Uterus (tissue), 4 donors: ENCODE measurements at places on chromosomes 1 and 21. TPM values are rescaled to one million over a fixed set of nuclear protein-coding genes. Genes with fewer than 3 reads are reported as not detected.

DNA sequence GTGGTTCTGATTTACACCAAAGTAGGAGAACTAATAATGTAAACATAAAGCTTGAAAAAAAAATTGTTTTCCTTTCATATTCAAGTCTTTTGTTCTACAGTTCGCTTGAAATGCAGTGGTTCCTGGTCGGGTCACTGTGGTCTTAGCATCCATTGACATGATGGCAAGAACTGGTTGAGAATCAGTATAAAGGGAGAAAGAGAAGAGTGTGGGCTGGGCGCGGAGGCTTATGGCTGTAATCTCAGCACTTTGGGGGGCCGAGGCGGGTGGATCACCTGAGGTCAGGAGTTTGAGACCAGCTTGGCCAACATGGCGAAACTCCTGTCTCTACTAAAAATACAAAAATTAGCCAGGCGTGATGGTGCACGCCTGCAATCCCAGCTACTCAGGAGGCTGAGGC lies 250.9 kb downstream of the BACH1 start:
- no peaks in the 10 kb centered on the region for H3K27me3 ChIP-seq
- DNase-seq = no peak
- H3K4me3 ChIP-seq = no peak overlapping the region
- H3K27ac ChIP-seq = no peak overlapping the region
- H3K4me1 ChIP-seq = no peaks in the 10 kb centered on the region

C4BPB gene
- not detected for total RNA-seq

DNA sequence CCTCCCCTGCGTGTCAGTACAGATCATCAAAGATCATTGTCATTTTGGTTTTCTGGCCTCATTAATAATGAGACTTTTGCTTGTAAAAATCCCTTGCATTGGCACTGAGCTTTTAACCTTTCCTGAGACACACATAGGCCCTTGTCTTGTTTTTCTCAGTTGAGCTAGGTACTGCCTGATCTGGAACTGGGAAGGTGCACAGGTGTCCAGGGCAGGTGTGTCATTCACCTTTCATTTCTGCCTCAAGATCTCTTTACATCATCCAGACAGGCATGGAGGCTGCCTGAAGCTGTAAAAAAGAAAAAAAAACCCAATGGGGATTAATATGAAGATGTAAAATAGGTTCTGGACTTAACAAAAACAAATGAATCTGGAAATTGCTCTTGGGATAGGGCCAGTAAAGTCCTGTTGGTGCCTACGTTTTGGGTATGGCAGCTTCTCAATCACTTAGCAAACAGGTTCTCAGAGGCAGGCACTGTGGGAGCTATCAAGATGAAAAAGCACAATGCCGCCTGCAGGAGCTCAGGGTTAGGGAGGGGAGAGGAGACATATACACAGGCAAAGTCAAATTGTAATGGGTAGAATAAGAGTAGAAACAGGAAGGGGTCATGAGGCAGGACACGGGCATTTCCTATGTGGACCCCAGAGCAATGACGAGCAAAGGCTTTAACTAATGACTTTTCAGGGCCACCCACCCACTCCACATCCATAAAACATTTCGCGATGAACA lies 1.0 kb upstream of the KCNC4 start:
- H3K27ac ChIP-seq = peak overlapping the region; percentile 91
- H3K36me3 ChIP-seq = no peaks in the 10 kb centered on the region
- no peaks in the 10 kb centered on the region for H3K27me3 ChIP-seq
- DNase-seq = no peak
- peak overlapping the region; percentile 79 for H3K4me3 ChIP-seq
- H3K4me1 ChIP-seq = peaks cover 8% of the 10 kb centered on the region

B3GALT5 gene
- total RNA-seq = 0.29 TPM

DNA sequence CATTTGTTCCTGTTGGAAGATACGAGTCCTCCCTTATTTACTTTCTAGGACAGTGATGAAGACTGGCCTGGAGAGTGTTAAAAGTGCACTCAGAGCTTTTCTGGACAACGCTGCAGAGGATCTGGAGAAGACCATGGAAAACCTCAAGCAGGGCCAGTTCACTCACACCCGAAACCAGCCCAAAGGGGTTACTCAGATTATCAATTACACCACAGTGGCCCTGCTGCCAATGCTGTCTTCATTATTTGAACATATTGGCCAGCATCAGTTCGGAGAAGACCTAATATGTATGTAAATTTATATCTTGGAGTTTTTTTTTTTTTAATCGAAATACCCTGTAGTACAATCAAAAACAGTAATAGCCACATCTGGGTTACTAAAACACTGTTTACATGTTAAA lies 190.5 kb downstream of the ZP4 start:
- no peaks in the 10 kb centered on the region for H3K36me3 ChIP-seq
- no peak overlapping the region for H3K4me3 ChIP-seq
- DNase-seq = no peak
- H3K27me3 ChIP-seq = no peaks in the 10 kb centered on the region
- no peak overlapping the region for H3K27ac ChIP-seq
- no peaks in the 10 kb centered on the region for H3K4me1 ChIP-seq

- H3K4me1 ChIP-seq = no peaks in the 10 kb centered on the region
- no peak for DNase-seq
- H3K4me3 ChIP-seq = no peak overlapping the region
- H3K27ac ChIP-seq = no peak overlapping the region
- H3K36me3 ChIP-seq = no peaks in the 10 kb centered on the region
These were observed 34.1 kb upstream of the GNG4 start for GRCh38 chr1:235683653-235684052.

GRCh38 chr1:204647805-204648153 lies 37.8 kb downstream of the LRRN2 start:
- no peaks in the 10 kb centered on the region for H3K4me1 ChIP-seq
- no peaks in the 10 kb centered on the region for H3K27me3 ChIP-seq
- no peak overlapping the region for H3K4me3 ChIP-seq

HSPG2 gene
- 677 TPM for total RNA-seq

RNU1-1 gene
- total RNA-seq = under 0.01 TPM

- H3K27me3 ChIP-seq = no peaks in the 10 kb centered on the region
- no peak overlapping the region for H3K4me3 ChIP-seq
- H3K4me1 ChIP-seq = no peaks in the 10 kb centered on the region
- no peaks in the 10 kb centered on the region for H3K36me3 ChIP-seq
These were observed 103.7 kb downstream of the AK5 start for GRCh38 chr1:77385551-77385950.

GRCh38 chr1:67896826-67897225 lies 63.6 kb upstream of the GNG12 start:
- DNase-seq = no peak
- H3K36me3 ChIP-seq = no peaks in the 10 kb centered on the region
- H3K4me1 ChIP-seq = no peaks in the 10 kb centered on the region
- no peak overlapping the region for H3K27ac ChIP-seq
- H3K27me3 ChIP-seq = no peaks in the 10 kb centered on the region

SLC25A34 gene
- 0.29 TPM for total RNA-seq

TMEM9 gene
- 163 TPM for total RNA-seq

- no peak for DNase-seq
- H3K27ac ChIP-seq = no peak overlapping the region
- H3K27me3 ChIP-seq = no peaks in the 10 kb centered on the region
- no peak overlapping the region for H3K4me3 ChIP-seq
- no peaks in the 10 kb centered on the region for H3K36me3 ChIP-seq
These were observed 39.2 kb downstream of the CSMD2 start for GRCh38 chr1:34125721-34126380.

- peak overlapping the region; percentile 86 for H3K27ac ChIP-seq
- no peaks in the 10 kb centered on the region for H3K36me3 ChIP-seq
- H3K4me3 ChIP-seq = peak overlapping the region; percentile 51
- H3K4me1 ChIP-seq = no peaks in the 10 kb centered on the region
These were observed 9.0 kb upstream of the CDC20 start for GRCh38 chr1:43349594-43350306.

TSNAX gene
- 64.0 TPM for total RNA-seq

LCE1A gene
- not detected for total RNA-seq

GRCh38 chr1:166947398-166948043 lies 27.8 kb downstream of the ILDR2 start:
- peak overlapping the region; percentile 12 for H3K4me3 ChIP-seq
- DNase-seq = peak; percentile 24

GRCh38 chr1:77030401-77031105 lies 163.3 kb downstream of the ST6GALNAC5 start:
- DNase-seq = no peak
- H3K27me3 ChIP-seq = no peaks in the 10 kb centered on the region
- no peaks in the 10 kb centered on the region for H3K4me1 ChIP-seq
- H3K36me3 ChIP-seq = no peaks in the 10 kb centered on the region
- H3K4me3 ChIP-seq = no peak overlapping the region
- H3K27ac ChIP-seq = no peak overlapping the region

GRCh38 chr1:116763787-116764465 lies 9.7 kb downstream of the CD2 start:
- no peak overlapping the region for H3K27ac ChIP-seq
- H3K36me3 ChIP-seq = no peaks in the 10 kb centered on the region
- no peaks in the 10 kb centered on the region for H3K27me3 ChIP-seq
- DNase-seq = no peak
- H3K4me1 ChIP-seq = no peaks in the 10 kb centered on the region

DNA sequence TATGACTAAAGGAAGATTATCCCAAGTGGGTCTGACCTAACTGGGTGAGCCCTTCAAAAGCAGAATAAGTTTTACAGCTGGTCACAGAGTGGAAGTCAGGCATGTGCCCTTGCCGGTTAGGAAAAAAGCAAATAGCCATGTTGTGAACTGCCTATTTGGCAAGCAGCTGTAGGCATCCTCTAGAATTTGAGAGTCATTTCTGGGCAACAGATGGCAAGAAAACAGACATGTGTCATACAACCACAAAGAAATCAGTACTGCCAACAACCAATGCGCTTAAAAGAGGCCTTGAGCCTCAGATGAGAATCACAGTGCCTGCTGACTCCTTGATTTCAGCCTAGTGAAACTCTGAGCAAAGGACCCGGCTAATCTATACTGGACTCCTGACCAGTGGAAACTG lies 26.8 kb downstream of the LRRC53 start:
- H3K36me3 ChIP-seq = no peaks in the 10 kb centered on the region
- H3K27me3 ChIP-seq = no peaks in the 10 kb centered on the region
- H3K4me3 ChIP-seq = no peak overlapping the region
- no peaks in the 10 kb centered on the region for H3K4me1 ChIP-seq
- no peak for DNase-seq

GRCh38 chr21:44932408-44933181 lies 7.2 kb upstream of the SLX9 start:
- H3K27me3 ChIP-seq = peaks cover 16% of the 10 kb centered on the region
- H3K27ac ChIP-seq = no peak overlapping the region
- no peak for DNase-seq
- peaks cover 19% of the 10 kb centered on the region for H3K4me1 ChIP-seq

SPRR2G gene
- total RNA-seq = not detected

BRINP2 gene
- 0.18 TPM for total RNA-seq
